NCI-H2227 treated with DMSO at 0.1 percent for 48 hours (cell line): ENCODE measurements at places on chromosomes 16 and 17.
A peak's percentile ranks its signal among the peaks of the same experiment; 100 is the strongest.

DNA sequence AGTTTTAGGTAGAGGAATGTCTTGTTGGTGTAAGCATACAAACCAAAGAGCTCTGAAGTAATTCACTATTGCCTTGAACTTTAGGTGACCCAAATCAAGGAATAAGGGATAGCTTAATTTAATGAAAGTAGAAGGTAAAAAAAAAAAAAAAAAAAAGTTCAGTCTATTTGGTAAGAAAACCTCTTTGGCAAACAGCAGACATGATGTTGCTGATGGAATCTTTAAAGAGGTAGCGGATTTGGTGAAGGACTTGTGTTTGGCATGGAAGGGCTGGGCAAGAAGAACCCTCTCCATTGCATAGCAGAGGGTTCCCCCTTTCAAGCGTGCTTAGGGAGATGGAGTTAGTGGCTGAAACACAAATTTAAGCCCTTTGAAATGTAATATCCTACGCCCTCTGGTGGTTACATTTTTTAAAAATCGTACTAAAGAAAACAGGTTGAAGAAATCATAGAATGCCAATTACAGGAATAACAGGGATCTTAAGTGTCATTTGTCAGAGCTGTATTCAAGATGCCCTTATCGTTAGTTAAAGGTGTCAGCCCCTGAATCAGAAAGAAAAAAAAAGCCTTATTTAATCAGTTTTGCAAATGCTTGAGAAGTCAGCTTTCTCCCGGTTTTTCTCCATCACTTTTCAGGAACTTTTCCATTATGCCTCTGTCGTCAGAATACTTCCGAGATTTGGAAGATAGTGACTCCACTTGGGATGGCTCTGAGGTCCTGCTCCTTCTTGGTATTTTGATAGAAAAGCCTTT lies 383.1 kb downstream of the KCNJ2 start:
- peak; percentile 12 for DNase-seq

- no peak for DNase-seq
Observed at GRCh38 chr16:2512735-2513404, 882 bp upstream of the ATP6V0C start.

DNA sequence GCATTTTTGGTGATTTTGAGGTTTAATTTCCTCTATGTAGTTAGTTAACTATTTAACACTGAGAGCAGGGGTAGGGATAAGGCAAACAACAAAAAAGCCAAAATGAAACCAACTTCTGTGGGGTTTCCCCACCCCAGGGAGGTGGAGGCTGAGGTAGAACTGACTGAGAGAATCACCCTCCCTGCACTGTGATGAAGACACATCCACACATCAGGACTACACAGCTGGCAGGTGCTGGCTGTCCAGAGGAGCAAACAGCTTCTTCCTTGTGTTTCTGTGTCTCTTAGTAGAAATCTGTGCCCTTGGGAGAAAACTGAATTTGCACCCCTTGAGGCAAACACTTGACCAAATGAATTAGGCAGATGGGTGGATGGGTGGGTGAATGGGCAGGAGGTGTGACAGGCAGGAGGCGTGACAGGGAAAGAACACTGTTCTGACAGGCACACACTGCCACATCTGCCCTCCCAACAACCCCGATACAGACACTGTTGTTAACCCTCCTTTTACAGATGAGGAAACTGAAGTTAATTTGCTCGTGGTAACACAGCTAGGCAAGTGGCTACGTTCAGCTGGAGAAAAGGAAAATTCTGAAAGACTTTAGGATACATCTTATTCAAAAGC lies 62.9 kb upstream of the AMZ2 start:
- DNase-seq = no peak

- no peak for DNase-seq
Observed at GRCh38 chr17:68697850-68698361, 96.7 kb upstream of the FAM20A start.

DNA sequence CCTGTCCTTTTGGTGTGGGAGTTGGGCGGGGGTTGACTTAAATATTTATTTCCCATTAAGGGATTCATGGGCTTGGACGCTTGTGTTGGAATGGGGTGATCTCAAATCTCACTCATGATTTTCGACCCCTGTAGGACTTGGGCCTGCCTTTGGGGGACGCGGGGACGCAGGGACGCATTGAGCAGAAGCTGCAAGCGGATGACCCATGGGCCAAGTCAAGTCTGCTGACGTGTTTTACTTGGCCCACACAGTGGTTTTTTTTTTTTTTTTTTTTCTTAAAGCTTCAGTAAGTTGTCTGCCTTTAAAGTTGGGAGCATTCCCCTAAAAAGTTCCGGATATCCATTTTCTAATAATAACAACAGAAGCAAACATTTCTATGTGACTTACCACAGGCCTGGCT lies 28.9 kb downstream of the CMIP start:
- DNase-seq = no peak

- DNase-seq = no peak
Observed at GRCh38 chr16:17835118-17835876, 364.5 kb upstream of the XYLT1 start.

DNA sequence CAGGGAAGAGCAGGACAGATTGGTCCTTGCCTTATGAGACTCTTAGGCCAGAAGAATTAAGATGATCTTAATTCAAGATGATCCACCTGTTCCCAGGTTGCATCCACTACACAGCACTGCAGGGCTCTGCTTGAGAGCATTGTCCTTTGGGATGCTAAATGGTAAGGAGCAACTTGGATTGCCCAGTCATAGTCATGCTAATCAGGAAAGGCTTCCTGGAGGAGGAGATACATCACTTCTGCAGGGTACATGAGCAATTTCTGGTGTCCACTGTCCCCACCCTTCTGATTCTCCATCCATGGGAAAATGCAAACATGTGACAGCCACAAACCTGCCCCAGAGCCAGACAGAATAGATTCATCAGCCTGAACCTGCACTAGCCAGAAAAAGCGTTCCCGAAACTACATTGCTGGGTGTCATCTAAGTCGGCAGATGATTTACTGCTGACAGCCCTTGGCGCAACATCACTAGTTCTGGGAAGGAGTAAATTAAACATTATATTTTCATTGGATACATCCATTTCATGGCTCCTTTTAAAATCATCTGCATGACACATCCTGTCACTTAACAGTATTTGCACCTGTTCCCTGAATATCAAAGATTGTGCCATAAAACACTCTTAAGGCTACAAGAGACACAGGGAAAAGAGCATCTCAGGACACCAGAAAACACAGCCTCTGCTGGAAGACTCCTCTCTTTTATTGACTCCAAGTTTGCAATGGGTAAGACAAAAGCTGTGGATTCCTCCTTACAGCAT lies 282.2 kb downstream of the MAF start:
- DNase-seq = no peak
